ENCODE measurements at places on chromosomes 7 and 10. TPM values are rescaled to one million over a fixed set of nuclear protein-coding genes. Genes with fewer than 3 reads are reported as not detected.

DNA sequence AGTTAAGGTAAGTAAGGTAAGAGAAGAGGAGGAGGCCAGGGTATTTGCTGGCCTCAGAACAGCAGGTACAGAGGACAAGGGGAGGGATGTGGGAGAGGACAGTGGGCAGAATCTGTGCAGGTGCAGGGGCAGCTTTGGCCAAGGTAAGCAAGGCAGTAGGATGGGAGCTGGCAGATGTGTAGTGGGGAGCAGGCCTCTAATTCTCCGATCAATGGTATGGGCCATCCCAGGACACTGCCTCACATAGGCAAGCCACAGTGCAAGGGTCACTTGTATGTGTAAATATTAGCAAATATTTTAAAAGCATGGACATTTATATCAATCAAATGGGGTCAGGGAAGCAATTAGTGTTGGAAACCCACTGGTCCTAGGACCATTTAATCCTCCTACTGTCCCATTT is 373.5 kb downstream of the GRID1 start:
- ATAC-seq = no peak

- no peak for ATAC-seq
These were observed 13.0 kb downstream of the BRAF start for GRCh38 chr7:140911746-140912145.

GRCh38 chr10:124539935-124540641 is 78.5 kb downstream of the LHPP start:
- peak; percentile 73 for ATAC-seq

DNA sequence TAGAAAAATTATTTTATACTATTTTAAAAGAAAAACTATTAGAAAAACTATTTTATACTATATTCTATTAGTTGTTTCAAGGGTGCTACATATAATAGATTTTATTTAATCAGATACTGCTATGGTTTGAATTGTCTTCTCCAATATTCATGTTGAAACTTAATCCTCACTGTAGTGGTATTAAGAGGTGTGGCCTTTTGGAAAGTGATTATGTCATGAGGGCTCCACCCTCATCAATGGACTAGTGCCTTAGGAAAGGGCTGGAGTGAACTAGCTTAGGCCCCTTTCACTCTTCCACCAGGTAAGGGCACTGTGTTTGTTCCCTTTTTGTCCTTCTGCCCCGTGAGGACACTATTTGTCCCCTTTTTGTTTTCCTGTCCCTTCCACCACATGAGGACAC is 111.6 kb downstream of the ATE1 start:
- ATAC-seq = no peak

DNA sequence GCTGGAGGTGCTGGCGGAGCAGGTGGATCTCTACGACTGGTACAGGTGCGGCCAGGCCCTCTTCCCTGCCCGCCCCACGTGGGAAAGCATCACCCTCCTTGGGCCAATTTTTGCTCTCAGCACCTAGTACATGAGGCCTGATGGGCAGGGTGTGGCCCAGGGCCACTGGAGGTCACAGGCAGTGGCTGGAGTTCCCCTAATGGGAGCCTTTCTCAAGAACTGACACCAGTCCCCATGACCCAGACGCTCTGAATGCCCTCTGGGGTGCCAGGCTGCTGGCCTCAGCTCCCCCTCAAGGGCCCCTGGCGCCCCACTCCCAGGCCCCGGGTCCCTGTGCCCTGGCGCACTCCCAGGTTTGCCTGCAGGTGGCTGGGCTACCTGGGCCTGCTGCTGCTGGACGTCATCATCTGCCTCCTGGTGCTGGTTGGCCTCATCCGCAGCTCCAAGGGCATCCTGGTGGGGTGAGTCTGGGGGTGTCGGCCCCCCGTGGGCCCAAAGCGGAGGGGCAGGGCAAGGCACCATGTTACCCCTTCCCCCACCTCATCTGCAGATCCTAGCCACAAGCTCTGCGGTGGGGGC is 15.9 kb downstream of the TTYH3 start:
- ATAC-seq = no peak

DNA sequence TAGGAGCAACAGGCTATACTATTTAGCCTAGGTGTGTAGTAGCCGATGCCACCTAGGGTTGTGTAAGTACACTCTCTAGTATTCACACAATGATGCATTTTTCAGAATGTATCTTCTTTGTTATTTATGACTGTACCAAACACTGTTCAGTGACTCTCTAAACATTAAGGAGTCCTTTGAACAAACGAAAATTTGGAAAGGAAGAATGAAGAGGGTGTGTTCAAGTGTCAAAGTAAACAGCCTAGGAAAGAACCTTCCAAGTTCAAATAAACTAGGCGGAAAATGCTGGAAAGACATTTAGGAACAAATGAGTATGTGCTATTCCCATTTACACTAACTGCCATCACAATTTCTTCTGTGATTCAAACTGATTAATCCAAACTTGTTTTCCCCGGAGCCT is 142.4 kb downstream of the CHCHD3 start:
- no peak for ATAC-seq

- no peak for ATAC-seq
These were observed 353.7 kb upstream of the ANKRD30A start for GRCh38 chr10:36771725-36772124.

DNA sequence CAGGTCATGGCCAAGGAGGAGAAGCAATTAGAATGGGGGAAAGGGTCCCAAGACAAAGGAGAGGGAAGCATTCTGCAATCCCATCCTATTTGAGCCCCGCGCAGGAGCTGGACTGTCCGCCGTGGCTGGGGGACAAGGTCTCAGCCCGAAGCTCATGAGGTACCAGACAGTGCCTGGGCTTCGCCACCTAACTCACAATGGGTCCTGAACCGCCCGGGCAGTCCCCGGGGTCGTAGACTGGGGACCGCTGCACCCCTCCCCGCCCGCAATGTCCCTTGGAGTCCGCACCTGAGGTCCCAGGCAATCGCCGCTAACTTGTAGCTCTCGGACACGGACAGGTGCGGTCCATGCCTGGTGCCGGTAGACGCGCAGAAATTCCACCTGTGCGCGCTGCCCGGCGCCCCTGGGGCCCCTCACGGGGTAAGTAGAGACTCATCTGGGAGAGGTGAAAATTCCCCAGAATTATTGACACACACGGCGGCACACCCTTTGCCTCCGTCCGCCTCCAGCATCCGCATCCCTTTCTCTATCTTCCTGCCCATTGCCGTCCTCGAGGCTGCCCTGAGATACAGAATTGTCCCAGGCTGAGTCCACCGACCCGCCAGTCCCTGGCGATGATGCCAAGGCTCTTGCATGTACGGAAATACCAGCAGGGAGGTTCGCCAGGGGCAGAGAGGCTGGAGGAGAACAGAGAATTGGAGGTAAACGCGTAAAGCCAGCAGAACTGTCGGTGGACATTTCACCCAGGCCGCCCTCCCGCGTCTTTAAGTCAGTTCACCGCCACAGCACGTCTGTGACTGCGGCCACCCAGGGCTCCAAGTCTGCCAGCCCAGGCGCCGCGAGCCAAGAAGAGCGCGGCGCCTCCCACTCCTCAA is 1.8 kb downstream of the CHRM2 start:
- peak; percentile 18 for ATAC-seq

DNA sequence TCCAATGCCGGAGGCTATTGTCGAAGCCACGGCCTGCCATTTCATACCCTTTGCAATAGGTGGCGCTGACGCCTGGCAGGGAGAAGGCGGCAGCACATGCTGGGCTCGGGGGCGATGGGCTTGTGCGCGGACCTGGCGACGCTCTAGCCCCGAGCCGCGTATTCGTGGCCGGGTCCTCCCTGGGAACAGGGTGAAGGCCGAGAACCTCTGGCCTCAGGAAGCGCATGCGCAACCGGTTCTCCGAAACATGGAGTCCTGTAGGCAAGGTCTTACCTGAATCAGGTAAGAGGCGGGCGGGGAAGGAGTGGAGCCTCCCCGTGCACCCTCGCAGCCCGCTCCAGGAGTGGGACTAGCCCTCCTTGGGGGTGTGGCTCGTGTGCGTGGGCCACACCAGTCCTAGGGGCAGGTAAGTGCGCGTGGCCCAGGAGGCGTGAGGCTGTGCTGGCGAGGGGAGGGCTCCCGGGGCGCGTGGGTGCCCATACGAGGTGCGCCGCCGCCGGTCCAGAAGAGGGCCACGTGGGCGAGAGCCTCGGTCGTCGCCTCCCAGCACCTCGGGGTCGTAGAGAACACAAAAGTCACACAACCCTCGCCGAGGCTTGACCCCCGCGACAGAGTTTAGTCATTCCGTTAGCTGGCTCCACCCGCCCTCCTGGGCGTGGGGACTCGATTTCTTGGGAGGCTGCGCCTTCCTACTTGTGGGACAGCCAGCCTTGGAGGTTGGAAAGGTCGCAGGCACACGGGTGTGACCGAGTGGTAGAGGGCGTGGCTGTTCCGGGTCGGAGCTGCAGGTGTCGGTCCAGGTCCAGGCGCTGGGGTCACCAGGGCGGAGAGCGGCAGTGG is 5.6 kb upstream of the MEST start:
- peak; percentile 64 for ATAC-seq

DNA sequence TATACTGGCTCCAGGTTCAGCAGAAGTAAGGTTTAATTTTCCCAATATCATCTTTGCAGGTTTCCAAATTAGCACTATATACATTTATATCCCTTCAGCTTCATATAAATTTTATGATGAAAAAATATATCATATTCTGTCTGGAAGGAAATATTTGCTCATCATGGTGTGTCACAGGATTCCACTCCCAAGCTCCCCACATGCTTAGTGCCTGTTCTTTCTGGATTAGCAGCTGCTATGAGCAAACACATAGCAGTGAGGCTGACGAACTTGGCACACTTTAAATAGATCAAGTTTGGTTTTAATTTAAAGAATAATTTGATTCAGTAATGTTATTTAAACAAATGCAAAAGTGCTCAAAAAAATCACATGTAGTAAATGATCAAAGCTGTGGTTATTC is 251.9 kb downstream of the AGMO start:
- ATAC-seq = no peak

DNA sequence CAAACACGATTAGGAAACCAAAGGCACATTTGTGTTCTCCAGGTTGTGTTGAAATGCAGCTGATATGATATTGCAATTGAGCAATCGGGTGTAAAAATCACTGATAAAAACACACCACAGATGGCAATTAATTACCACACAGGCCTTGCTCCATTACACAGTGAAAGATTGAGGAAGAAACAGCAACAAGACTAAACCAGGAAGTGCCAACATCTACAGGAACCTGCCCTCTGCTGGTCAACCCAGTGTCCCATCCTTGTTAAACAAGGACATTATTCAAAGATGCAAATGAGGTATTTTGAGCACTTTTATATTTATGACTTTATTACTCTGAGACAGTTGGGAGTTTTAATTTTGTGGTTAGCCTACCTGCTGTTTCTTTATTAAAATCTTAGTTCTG is 765.6 kb upstream of the GHITM start:
- ATAC-seq = no peak

DNA sequence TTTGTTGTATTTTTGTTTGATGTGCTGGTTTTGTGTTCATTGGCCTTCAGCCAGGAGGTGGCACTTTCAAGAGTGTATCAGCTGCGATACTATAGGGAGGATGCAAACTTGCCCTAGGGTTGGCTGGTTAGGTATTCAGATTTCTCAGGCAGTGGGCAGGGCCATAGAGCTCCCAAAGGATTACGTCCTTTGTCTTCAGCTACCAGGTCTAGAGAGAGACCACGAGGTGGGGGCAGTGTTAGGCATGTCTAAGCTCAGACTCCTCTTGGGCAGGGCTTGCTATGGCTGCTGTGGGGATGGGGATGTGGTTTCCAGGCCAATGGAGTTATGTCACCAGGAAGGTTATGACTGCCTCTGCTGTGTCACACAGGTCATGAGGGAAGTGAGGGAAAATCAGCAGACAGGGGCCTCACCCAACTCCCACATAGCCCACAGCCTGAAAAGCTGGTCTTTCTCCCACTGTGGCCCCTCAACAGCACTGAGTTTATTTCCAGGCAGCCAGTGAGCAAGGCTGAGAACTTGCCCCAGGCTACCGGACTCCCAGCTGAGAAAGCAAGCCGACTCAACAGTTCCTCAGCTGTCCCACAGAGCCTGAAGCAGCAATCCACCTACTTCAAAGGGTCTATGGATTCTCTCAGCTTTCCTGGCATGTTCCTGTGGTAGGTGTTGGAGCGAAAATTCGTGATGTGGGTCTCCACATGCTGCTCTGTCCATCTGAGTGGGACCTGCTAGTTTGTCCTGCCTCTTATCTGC is 227.4 kb upstream of the COBL start:
- ATAC-seq = no peak

DNA sequence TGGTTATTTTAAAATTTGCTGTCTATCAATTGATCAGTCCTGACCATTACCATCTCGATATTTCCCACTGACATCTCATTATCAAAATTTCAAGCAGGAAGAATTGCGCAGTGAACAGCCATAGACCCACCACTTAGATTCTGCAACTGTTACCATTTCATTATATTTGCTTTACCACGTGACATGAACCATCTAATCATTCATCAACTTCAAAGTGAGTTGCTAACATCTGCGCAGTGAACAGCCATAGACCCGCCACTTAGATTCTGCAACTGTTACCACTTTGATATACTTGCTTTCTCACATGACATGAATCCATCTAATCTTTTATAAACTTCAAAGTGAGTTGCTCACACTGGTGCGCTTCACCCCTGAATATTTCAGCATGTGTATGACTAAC is 22.5 kb downstream of the FOXL3 start:
- no peak for ATAC-seq

- no peak for ATAC-seq
These were observed 417.9 kb upstream of the KLF6 start for GRCh38 chr10:4202938-4203337.

DNA sequence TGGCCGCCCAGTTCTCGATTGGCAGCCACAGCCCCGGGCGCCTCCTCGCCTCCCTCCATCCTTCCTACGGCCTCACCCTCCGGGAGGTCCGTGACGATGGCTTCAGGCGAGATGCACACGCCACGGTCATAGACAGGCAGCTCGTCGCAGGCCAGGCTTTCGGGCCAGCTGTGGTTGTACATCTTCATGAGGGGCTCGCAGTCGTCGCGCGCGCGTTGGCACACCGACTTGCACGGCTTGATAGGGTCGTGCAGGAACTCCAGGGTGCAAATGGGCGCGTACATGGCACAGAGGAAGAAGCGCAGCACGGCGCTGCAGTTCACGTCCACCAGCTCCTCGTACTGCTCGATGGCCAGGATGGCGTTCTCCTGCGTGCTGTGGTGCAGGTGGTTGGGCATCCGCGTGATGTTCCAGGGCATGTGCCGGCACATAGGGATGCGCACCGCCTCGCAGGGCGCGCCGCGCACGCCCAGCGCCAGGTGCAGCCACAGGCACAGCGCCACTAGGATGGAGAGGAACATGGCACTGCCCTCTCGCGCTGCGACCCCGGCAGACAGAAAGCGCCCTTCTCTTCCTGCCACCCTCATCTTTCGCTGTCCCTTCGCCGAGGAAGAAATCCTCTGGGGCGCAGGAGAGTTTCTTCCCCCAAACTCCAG is 472 bp downstream of the SFRP4 start:
- peak; percentile 16 for ATAC-seq

Gene SPDYE16
- total RNA-seq = not detected

Gene KCNH2
- 35.3 TPM for total RNA-seq

Gene OR6B1
- not detected for total RNA-seq

Gene NCF1
- 0.93 TPM for total RNA-seq

Gene AASS
- 20.0 TPM for total RNA-seq

Gene NEUROG3
- total RNA-seq = 0.54 TPM

Gene ZWINT
- not detected for total RNA-seq

Gene ELN
- total RNA-seq = 316 TPM

Gene PLEKHS1
- not detected for total RNA-seq

Gene ATP6V0A4
- total RNA-seq = not detected
